ENCODE measurements at places on chromosomes 1 and 21.

DNA sequence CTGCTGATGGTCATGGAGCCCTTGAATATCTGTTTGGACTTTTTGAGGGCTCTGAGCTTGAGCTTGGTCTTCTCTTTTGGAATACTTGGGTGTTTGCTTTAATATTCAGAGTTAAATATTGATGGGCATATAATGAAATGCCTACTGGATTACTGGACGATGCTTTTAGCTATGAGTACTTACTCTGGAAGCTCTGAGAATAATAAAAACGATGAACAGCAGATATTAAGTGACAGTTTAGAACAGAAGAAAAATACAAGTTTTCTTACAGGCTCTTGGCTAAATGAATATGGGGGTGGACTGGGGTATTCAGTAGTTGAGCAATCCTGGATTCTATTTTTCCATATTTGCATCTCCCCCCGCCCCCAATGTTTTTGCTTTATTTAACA lies 20.7 kb downstream of the GALNT2 start:
- no peak for DNase-seq

DNA sequence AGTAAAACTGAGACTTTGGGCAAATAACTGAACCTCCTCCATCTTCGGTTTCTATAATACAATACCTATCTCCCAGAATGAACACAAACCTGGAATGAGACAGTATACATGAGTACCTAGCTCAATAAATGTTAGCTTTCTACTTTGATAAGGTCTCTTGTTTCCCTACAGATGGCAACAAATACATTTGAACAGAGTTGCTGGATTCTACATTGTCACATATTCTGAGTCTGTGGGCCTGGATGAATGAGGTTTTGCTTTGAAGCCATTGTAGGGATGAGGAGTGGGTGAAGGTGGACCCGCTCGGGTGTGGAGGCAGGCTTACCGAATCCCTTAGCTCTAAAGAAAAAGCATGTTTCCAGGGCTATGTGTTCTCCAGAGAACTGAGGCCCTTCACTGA lies 13.9 kb upstream of the FYB2 start:
- no peak for DNase-seq

- no peak for DNase-seq
Measured at GRCh38 chr1:204837440-204838084, 33.1 kb upstream of the NFASC start.

GRCh38 chr1:22506130-22506692 lies 54.6 kb downstream of the ZBTB40 start:
- DNase-seq: no peak

DNA sequence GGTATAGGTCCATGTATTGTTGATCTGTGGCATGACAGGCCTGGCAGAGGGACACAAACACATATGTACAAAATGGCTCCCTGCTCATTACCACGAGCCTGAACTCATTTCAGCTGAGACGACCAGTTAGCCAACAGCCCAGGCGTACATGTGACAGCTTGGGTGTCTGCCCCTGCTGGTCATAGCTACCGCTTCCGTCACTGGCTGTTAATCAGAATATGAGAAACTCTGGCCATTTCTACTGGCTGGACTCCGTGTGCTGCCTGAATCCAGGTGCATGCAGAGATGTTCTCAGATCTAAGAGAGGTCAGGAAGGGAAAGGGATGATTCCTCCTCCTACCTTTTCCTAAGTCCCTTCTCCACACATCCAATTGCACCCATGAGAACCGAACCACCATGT lies 144.5 kb downstream of the PBX1 start:
- DNase-seq: no peak

DNA sequence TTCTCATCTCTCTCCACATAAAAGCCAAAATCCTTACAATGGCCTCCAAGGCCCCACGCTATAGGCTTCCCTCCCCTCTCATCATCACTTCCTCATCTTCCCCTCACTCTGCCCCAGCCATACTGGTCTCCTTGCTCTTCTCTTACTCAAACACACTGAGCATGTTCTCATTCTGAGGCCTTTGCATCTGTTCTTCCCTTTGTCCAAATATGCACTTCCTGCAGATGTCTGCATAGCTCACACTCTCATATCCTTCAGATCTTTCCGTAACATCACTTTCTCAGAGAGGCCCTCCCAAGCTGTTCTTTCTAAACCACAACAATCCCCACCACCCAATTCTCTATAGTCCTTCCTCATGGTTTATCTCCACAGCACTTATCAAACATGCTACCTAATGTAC lies 284.1 kb downstream of the HHIPL2 start:
- DNase-seq: no peak

DNA sequence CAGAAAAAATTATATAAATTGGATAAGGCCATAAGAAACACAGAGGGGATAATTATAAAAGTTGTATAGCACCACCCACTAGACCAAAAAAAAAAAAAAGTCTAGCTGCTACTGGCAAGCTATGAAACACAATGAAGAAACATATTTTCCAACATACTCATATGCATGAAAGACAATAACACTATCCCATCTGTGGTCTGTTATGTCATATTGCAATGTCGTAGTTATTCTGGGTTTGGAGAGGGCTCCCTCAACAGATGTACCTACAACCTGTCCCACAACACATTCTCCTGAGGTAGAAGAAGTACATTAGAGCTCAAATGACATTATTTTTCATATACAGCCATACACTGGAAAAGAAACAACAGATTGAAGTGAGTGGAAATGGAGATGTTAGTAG lies 517.6 kb upstream of the ADGRL4 start:
- no peak for DNase-seq

GRCh38 chr21:45622416-45623097 lies 21.0 kb upstream of the PCBP3 start:
- DNase-seq: no peak

DNA sequence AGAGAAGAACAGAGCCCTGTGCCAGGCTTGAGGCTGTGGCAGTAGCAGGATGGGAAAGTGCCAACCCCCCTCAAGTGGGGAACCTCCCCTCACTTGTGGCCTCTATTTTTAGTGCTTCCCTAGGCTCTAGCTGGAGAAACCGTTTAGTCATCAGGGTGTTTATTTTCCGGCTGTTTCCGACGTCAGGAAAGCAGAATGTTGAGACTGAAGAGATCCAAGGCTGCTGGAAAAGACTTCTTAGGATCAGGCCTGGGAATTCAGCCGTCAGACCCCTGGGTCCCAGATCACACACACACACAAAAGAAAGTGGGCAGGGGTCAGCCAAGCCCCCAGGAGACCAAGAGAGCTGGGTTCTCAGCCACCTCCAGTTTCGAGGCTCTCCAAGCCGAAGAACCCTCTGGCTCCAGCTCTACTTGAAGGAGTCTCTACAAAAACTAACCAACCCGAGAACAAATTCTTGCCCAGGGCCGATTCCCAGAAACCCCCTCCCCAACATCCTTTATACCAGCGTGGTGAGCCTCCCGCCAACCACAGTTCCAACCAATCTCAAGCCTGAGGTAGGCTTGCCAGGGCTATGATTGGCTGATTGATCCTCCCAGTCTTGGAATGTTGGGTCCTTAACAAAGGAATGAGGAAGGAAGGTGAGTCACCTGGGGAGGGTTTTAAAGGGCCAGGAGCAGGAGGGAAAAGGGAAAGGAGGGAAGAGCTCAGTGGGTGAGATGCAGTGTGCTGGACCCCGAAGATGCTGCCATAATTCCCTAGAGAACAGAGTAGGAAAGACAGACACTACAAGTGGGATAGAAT lies 2.5 kb upstream of the MEF2D start:
- DNase-seq: no peak

DNA sequence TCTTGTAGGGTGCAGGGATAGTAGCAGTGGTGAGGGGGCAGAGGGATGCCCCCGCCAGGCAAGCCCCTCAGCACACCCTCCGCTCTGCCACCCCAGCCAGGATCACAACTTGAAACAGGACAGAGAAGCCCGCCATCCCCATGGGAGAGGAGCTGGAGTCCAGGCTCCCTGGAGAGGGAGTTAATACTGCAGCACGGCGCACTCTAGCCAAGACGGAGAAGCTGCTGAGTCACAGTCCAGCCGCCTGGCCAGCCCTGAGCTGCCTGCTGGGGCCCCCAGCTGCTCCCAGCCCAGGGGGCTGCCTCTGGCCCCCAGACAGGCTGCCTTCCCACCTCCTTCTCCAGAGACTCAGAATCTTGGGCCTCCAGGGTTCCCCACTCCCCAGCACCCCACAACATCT lies 87.2 kb downstream of the SYT2 start:
- DNase-seq: no peak
